ENCODE measurements at places on chromosomes 16 and 17.

DNA sequence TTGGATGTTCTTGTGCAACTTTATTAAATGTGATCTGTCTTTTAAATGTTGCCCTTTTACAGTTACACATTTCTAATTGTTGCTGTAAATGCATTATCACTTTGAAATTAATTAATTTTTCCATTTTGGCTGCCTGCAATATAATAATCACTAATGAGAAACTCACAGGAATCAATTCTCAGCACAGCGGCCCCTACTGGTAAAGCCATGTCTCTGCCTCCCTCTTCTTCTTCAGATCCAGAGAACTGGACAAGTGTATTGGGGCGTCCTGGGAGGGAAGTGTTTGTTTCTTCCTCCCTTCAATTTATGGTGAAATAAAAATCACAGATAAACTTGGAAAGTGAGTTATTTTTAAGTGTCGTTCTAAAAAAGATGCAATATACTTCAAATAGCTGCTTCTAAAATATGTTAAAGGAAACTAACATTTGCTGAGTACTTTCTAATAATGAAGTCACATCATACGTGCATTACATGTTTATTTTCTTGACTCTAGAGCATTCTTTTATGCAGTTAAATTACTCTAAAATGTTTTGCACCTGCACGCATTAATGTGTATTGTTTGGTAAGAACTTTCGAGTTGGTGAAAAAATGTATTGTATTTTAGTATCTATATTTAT, 338.0 kb downstream of the WWOX start:
- DNase-seq: peak; percentile 35

- DNase-seq: no peak
Observed at GRCh38 chr17:9672266-9672665, 26.9 kb downstream of the USP43 start.

DNA sequence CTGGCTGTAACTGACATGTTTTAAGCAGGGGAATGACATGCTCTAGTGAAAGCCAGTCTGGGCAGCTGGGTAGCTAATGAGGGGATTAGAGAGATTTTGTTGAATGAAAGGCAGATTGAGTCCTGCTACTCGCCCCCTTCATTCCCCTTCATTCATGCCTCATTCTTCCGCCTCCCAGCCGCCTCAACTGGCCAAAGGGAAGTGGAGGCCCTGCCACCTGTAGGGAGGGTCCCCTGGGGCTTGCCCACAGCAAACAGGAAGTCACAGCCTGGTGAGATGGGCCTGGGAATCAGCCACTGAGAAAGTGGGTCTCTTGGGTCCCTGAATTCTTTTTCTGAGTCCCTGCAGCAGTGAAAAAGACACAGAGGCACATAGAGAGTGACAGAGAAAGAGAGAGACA, 1.1 kb upstream of the CD19 start:
- no peak for DNase-seq

GRCh38 chr17:27868565-27868964, 24.6 kb downstream of the LYRM9 start:
- DNase-seq: no peak

GRCh38 chr16:9946022-9946720, 236.1 kb downstream of the GRIN2A start:
- DNase-seq: no peak

GRCh38 chr17:45128989-45129388, 3.3 kb downstream of the PLCD3 start:
- DNase-seq: no peak

DNA sequence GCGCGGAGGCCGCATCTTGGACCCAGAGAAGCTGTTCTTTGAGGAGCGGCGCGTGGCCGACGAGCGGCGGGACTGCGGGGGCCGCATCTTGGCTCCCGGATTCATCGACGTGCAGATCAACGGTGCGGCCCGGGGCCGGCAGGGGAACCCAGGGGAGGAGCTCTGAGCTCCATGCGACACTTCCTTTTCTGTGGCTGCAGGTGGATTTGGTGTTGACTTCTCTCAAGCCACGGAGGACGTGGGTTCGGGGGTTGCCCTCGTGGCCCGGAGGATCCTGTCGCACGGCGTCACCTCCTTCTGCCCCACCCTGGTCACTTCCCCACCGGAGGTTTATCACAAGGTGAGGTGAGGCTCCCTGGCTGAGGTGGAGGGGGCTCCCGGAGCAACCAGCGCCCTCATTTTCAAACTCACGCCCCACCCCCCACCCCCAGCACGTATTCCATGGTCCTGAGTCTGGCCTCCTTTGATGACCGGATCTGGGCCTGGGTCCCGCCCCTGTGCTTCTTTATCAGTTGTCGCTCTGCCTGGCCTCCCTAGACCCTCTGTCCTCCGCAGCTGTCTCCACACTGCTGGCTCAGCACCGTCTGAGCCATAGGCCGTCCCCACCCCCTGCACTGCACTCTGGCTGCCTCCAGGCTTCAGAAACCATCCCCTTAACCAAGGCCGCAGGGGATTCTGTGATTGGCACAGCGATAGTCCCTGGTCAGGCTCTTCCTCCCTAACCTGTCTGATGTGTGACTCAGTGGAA, 787 bp downstream of the AMDHD2 start:
- DNase-seq: peak; percentile 41

GRCh38 chr17:79974566-79975497, 60.8 kb downstream of the TBC1D16 start:
- DNase-seq: no peak

DNA sequence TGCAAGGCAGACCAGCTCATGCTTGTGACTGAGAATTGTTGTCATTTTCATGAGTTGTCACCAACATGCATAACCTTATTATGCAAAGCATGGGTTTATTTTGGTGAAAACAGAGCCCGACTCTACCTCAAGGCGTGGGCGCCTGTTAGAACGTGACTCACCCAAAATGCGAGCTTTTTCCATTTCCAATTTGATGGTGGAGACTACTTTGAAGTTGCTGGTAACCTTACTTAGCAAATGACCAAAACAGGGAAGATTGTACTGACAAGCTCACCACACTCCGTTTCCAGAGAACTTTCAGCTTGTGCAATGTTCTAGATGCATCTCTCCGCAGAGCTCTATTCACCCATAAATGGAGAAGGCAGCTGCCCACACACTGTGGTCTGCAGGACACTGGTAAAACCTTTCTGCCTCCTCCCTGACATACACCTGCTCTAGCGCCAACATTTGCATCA, 284.5 kb downstream of the MAF start:
- DNase-seq: peak; percentile 70

DNA sequence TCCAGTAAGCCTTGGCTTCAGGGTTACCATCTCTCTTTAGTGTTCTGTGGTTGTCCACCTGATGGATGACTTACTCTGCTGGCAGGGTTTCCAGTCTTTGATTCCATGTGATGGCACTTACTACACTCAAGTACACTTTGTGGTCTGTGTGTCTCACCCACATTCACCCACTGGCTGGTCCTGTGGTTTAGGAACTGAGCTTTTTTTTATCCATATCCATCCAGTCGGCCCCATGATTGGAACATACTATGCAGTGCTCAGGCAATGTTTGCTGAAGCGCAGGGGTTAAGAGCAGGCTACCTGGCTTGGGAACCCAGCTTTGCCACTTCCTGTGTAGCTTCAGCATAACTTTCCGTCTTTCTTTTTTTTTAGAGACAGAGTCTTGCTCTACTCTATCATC, 2.8 kb upstream of the FUS start:
- peak; percentile 63 for DNase-seq

DNA sequence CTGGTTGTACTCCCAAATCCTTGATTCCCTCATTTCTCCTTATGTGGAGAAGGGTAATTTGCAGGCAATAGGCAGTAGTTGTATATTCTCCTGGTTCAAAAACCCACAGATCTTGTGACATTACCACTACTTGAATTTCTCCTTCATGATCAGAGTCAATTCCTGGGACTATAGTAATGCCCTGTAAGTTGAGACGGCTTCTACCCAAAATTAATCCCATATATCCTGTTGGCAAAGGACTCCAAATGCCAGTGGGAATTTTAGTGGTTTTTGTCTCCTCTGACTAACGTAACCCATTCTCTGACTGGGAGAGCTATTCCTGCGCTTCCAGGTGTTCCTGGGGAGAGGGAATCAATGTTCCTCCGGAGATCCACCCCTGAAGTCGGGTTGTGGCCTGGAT, 11.6 kb upstream of the ZNF689 start:
- DNase-seq: no peak
